Chondrocyte (in vitro differentiated cells): ENCODE measurements at places on chromosomes 3 and 15.

DNA sequence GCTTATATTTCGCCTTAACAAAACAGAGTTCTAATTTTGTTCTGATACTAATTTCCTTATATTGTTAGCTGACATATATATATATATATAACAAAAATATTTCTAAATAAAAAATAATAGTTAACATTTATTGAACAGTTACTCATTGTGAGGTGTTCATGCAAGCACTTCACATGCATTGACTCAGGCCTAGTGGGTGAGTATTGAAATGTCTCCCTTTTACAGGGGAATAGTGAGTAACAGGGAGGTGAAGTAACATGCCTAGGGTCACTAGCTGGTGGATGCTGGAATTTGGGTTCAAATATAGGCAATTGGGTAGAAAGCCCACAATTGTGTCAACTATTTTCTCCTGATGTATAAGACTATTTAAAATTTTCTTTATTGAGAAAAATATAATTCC lies 102.6 kb upstream of the ZPLD1 start:
- H3K36me3 ChIP-seq, result no peaks in the 10 kb centered on the region
- H3K27me3 ChIP-seq, result peaks cover 18% of the 10 kb centered on the region
- no peak overlapping the region for H3K27ac ChIP-seq
- H3K4me3 ChIP-seq, result no peak overlapping the region
- DNase-seq, result no peak

DNA sequence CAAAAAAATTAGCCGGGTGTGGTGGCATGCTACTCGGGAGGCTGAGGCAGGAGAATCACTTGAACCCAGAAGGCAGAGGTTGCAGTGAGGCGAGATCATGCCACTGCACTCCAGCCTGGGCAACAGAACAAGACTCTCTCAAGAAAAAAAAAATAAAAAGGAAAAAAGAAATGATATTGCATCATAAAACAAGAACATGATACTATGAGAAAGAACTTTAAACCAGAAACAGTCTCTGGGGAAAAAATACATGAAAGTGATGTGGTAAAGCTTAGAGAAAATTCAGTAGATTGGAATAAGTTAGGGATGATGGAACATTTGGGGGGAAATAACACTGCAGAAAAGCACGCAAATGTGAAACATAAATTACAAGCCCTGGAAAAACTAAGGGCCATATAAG lies 54.7 kb downstream of the CRYGS start:
- H3K27ac ChIP-seq, result no peak overlapping the region
- DNase-seq, result no peak
- peaks cover 19% of the 10 kb centered on the region for H3K4me1 ChIP-seq
- no peak overlapping the region for H3K4me3 ChIP-seq
- peaks cover 24% of the 10 kb centered on the region for H3K27me3 ChIP-seq

DNA sequence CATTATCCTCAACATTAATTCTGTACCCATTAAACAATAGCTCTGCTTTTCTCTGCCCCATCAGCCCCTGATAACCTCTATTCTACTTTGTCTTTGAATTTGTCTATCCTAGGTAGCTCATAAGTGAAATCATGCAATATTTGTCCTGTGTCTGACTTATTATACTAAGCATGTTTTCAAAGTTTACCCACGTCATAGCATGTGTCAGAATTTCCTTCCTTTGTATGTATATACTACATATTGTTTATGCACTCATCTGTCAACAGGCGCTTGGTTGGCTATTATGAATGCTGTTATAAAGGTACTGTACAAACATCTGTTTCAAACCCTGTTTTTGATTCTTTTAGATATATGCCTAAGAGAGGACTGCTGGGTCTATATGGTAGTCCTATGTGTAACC lies 18.2 kb downstream of the CSNK1G1 start:
- no peak overlapping the region for H3K4me3 ChIP-seq
- no peak overlapping the region for H3K27ac ChIP-seq
- DNase-seq, result no peak
- peaks cover 13% of the 10 kb centered on the region for H3K4me1 ChIP-seq
- H3K27me3 ChIP-seq, result no peaks in the 10 kb centered on the region

DNA sequence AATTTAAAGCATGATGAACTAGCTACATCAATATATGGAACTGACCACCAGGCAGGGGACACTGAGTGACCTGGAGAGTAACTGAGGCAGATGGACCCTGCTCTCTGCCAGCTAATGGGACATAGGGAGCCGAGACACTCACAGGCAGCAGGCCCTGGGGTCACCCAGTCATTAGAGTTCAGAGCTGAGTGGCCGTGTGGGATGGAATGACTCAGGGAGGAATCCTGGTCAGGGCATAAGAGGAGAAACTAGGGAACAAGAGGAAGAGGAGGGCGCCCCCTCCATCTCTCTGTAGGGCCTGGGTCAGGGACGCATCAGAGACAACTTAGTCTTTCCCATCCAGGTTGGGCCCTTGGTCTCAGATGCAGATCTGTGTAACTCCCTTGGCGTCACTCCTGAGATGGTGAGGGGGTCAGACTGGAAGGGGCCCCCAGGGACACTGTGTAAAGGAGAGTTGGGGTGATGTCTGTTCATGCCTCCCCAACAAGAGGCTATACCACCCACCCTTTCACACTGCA lies 39.8 kb downstream of the CCDC12 start:
- H3K27ac ChIP-seq, result peak overlapping the region; percentile 95
- H3K36me3 ChIP-seq, result peaks cover 13% of the 10 kb centered on the region
- peaks cover 46% of the 10 kb centered on the region for H3K4me1 ChIP-seq
- H3K4me3 ChIP-seq, result no peak overlapping the region
- H3K27me3 ChIP-seq, result no peaks in the 10 kb centered on the region

DNA sequence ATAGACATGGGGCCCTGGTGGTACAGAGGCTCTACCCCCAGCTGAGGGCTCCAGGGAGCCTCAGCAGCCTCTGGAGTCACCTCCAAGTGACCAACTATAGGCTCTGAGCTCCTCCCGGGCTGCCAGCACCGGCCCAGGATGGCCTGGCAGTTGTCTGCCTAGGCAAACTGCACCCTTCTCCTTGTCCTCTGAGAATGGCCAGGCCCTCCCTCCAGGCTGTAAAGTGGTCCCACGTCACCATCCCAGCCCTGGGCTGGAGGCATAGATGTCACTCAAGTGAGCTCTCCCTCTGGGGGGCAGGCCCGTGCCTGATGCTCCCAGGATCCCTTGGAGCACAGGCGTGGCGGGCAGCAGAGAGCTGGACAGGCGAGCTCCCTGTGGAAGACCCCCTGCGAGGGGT lies 120.1 kb downstream of the SEC22A start:
- DNase-seq, result no peak
- H3K4me3 ChIP-seq, result no peak overlapping the region
- peaks cover 4% of the 10 kb centered on the region for H3K4me1 ChIP-seq
- H3K36me3 ChIP-seq, result peaks cover 10% of the 10 kb centered on the region
- peaks cover 26% of the 10 kb centered on the region for H3K27me3 ChIP-seq
- no peak overlapping the region for H3K27ac ChIP-seq

DNA sequence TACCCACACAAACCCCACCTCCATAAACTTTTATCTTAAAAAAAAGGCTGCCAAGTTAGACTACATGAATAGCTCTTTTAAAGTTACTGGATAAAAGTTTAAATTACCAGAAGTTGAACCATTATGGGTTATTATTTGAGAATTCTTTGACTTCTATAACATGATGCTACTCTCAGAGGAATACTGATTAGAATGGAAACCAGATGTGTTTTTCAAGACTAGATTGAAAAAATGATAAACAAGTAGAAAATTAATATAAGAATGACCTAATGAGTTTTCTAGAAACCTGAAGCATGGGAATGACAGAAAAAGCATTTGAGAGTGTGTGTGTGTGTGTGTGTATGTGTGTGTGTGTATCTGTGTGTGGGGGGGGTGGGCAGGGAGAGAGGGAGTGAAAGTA lies 12.4 kb upstream of the FGF7 start:
- H3K27me3 ChIP-seq, result peaks cover 2% of the 10 kb centered on the region
- H3K27ac ChIP-seq, result no peak overlapping the region
- DNase-seq, result no peak
- no peaks in the 10 kb centered on the region for H3K36me3 ChIP-seq
- peaks cover 5% of the 10 kb centered on the region for H3K4me1 ChIP-seq
